ENCODE measurements at places on chromosomes 7 and 10.

- no peak for DNase-seq
Measured at GRCh38 chr10:73126343-73126742, 16.1 kb downstream of the NUDT13 start.

GRCh38 chr7:45089341-45089891, 647 bp upstream of the NACAD start:
- DNase-seq = peak; percentile 70

GRCh38 chr7:77537778-77538280, 734 bp downstream of the PTPN12 start:
- DNase-seq = peak; percentile 72

DNA sequence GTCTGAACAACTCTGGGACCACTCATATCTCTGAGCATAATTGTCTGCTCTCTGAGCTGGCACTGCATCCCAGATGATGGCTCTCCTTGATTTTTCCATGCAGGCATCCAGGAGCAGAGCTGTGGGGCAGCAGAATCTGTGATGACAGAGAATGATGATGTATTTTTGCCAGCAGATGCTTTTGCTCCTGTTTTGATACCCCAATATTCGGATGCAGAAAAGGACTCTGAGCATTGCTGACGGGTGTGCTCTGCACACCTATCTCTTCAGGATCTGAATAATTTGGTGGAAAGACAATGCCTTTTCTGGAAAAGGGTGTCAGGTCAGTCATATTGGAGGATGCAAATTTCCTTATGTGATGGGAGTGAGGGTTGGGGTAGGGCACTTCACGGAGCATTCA, 735.9 kb downstream of the KCNMA1 start:
- DNase-seq = no peak

DNA sequence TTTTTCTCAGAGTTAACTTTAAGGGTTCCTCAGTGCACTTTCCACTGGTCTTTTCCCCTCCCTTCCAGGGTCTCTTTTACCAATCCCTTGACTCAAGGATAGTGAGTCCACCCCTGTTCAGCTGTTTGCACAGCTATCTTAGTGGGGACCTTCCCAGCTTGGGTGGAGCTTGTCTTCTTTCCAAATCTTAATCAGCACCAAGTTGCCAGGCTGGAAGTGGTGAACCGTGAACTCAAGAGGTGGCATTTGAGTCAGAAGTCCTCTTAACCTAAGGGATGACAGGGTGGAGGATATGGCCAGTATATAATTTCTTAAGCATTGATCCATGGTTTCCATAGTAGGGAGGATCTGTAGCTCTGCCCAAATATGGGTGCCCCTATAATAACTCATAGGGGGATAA, 25.0 kb downstream of the MAPK8 start:
- no peak for DNase-seq

DNA sequence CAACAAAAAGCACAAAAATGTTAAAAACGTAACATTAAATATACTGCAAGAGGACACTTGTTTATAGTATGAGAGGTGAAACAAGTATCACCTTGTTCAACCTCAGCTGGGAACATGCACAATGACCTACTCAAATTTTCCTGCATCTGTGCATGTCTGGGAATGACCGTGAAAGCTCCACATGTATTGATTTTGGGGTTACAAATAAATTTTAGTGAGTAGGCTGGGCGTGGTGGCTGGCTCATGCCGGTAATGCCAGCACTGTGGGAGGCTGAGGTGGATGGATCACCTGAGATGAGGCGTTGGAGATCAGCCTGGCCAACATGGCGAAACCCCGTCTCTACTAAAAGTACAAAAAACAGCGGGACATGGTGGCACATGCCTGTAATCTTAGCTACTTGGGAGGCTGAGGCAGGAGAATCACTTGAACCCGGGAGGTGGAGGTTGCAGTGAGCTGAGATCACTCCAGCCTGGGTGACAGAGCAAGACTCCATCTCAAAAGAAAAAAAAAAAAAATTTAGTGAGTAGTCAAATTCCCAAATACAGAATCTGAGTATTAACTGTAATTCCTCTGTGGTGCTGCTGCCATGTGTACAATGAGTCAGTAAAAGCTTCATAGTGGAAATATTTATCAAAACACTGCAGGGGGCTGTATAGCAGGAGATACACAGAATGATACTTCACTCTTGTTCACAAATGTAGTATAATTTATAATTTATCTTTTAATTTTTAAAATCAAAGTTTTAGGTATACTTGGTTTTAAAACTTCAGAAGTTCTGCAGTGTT, 41.1 kb downstream of the SUGCT start:
- DNase-seq = no peak

- no peak for DNase-seq
Measured at GRCh38 chr7:151900986-151901621, 24.2 kb upstream of the PRKAG2 start.

- no peak for DNase-seq
Measured at GRCh38 chr10:101771380-101771779, 4.5 kb downstream of the FGF8 start.

DNA sequence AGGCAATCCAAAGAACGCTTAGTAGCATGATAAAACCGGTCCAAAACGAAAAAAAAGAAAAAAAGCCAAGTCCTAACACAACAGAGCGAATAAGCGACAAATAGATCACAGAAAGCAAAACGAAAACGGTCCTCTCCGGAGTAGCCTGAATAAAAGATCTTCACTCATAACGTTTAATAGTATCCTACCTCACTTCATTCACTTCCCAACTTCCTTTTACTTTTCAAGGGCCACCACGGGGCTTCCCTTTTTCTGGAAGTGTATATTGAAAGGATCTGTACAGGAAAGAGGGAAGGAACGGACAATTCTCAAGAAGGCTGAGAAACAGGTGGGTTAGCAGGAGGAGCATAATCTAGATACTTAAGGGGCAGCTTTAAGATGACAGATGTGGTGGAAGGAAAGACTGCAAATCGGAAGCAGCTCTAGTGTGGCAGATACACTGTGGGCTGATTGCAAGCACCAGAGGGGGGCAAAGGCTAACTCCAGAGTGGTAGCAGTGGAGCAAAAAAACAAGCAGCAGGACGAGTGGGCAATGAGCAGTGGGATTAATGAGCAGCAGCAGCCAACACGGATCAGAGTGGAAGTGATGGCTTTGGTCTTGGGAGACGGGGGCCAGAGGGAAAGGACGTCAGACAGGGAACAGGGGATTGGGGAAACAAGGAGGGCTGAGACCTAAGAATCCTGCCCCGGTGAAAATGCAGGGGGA, 866 bp downstream of the CNOT4 start:
- peak; percentile 66 for DNase-seq

DNA sequence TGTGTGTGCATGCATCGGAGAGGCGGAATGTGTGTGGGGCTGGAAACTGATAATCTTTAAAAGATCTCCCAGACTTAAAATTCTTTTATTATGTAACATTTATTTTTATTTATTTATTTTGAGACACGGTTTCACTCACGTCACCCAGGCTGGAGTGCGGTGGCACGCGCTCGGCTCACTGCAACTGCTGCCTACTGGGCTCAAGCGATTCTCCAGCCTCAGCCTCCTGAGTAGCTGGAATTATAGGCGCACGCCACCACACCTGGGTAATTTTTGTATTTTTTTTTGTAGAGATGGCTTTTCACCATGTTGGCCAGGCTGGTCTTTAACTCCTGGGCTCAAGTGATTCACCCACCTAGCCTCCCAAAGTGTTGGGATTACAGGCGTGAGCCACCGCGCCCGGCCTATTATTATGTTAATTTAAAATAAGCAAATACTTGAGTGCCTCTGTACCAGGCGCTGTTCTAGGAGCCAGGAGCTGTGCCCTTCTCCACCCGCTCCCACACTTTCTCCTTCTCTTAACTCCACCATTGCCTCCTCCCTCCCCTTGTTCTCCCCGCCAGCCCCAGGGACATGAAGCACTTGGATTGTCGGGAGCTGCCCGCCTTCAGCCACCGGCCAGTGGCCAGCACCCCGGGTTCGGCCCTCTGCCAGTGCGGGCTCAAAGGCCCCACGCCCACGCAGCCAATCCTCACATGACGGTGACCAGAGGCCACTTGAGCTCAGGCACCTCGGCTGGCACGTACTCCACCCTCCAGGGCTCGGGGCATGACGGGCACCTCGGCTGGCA, 163.6 kb downstream of the DNAJB6 start:
- DNase-seq = peak; percentile 24

GRCh38 chr7:98078197-98078870, 28.3 kb upstream of the LMTK2 start:
- no peak for DNase-seq

DNA sequence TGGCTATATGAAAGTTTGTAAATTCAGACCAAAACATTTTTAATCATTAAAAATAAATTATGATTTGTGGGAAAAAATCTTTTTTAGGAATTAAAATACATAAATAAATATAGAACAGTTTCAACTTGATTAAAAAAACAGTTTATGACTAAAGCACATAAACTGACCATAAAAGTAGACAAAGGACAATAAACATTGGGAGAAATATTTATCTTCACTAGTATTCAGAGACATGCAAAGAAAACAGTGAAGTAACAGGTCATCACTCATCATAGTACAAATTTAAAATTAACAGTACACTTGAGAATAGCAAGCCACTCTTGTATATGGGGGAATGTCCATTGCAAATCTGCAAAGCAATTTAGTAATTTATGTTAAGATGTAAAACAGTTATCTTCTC, 28.0 kb upstream of the CELF2 start:
- DNase-seq = no peak

DNA sequence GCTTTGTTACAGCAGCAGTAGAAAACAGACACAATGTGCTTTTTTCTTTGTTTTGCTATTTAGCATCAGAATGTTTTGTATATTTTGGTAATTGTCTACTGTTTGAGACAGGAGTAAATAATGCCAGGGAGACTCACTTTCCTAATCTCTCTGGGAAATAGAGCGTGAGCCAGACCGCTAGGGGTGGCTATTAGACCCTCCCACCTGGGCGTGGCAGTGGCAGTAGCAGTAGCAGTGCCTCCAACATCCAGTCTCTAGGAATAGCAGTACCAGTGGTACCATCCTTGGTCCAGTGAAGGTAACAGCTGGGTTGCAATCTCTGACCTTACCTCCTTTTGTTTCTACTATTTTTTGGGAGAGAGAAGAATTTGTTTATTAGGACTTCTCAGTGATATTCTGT, 165.7 kb upstream of the MAGI2 start:
- DNase-seq = no peak

- peak; percentile 37 for DNase-seq
Measured at GRCh38 chr10:133159950-133160825, at the start of gene KNDC1. KNDC1 (plus strand) TSS chr10:133160219; CDS start chr10:133160468, 249 bp downstream.

DNA sequence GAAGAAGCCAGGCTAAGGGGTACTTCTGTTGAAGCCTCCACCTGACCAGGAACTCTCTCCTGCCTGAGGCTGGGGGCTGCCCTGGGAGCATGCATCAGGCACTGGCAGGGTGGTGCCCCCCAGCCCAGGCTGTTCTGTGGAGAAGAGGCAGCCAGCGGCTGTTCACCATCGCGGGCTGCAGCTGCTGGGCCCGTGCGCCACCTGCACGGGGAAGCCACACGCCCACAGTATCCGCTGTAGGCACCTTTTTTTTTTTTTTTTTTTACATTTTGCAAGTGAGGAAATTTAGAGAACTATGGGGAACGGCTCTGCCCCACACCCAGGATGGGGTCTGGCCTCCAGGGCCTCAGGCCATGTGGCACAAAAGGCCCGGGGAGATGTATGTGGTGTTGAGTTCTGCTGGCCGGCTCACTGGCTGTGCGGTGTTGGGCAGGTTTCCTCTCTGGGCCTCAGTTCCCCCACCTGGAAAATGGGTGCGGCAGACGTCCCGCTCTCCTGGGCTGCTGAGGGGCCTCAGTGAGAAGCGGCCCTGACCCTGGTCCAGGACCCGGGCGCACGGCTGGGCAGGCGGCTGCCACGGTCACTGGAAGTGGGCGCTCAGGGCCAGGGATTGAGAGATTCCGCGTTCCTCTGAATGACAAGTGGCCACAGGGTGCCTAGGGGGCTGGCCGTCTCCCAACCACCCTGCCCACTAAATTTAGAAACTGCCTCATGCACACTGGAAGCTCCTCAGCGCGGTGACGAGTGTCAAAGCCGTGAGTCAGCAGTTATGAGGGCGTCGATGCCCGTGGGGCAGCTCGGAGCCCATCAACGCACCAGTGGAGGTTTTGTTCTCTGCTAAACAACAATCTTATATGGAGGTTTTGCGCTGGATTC, 8.8 kb upstream of the INTS1 start:
- DNase-seq = no peak

- no peak for DNase-seq
Measured at GRCh38 chr10:113443141-113443925, 109.5 kb upstream of the HABP2 start.

DNA sequence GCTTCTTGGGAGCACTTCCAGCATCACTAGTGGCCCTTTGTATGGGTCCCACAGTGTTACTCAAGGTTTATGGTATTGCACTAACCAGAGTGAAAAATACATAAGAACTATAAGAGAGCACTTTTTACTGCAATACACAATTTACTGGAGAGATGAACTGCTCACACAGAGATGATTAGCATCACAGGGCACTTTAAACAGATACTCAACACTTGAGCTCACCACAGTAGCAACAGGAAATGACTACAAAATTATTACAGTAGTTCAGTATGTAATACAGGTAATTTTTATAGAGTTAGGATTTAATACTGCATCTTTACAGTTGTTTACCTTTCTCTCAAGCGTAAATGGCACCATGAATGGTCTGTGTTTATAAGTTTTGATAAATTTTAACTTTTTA, 68.2 kb upstream of the CDK1 start:
- DNase-seq = no peak

- DNase-seq = no peak
Measured at GRCh38 chr10:111211706-111212105, 134.9 kb downstream of the ADRA2A start.

- no peak for DNase-seq
Measured at GRCh38 chr7:129422727-129423126, 11.5 kb upstream of the STRIP2 start.

DNA sequence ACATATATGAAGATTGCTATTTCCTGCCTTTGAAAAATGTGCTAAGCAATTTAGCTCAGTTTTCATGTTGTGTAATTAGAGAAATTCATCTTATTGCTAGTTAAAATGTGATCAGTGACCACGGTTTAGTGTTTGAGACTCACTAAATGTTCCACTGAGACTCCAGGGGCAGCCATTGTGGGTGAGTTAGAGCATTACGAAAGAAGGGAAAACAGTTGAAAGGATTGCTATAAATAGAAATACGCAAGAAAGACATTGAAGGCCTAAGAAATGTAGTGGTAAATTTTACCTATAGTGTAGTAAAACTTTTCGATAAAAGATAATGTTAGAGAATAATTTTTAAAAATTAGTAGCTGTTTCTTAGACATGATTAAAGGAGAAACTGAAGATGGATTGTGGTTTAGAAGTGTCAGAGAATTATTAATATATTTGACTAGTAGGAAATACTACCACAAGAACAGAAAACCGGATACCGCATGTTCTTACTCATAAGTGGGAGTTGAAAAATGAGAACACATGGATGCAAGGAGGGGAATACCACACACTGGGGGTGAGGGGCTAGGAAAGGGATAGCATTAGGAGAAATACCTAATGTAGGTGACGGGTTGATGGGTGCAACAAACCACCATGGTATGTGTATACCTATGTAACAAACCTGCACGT, 394.5 kb downstream of the SEMA3D start:
- DNase-seq = no peak

DNA sequence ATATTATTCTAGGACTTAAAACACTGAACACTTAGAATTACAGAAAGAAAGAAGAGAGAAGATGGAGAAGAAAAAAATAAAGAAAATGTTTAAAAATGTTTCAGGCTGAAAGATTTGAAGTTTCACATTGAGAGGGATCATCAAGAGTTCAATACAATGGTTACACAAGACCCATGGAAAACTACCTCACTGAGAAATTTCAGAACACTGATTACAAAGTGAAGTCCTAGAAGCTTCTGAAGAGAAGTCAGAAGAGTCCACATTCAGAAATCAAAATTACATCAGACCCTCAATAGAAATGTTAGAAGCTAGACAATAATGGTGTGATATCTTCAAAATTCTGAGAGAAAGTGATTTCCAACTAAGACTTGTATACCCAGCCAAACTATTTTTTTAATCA, 196.1 kb downstream of the MACC1 start:
- DNase-seq = no peak
